CD4-positive, alpha-beta T cell (primary cell): ENCODE measurements at places on chromosomes 4 and X. TPM values are rescaled to one million over a fixed set of nuclear protein-coding genes. Genes with fewer than 3 reads are reported as not detected.

- H3K36me3 ChIP-seq, result no peaks in the 10 kb centered on the region
- H3K27me3 ChIP-seq, result no peaks in the 10 kb centered on the region
- DNase-seq, result no peak
- H3K4me3 ChIP-seq, result no peak overlapping the region
- no peak overlapping the region for H3K27ac ChIP-seq
These were observed 127.2 kb downstream of the CAMK2D start for GRCh38 chr4:113634081-113634969.

DNA sequence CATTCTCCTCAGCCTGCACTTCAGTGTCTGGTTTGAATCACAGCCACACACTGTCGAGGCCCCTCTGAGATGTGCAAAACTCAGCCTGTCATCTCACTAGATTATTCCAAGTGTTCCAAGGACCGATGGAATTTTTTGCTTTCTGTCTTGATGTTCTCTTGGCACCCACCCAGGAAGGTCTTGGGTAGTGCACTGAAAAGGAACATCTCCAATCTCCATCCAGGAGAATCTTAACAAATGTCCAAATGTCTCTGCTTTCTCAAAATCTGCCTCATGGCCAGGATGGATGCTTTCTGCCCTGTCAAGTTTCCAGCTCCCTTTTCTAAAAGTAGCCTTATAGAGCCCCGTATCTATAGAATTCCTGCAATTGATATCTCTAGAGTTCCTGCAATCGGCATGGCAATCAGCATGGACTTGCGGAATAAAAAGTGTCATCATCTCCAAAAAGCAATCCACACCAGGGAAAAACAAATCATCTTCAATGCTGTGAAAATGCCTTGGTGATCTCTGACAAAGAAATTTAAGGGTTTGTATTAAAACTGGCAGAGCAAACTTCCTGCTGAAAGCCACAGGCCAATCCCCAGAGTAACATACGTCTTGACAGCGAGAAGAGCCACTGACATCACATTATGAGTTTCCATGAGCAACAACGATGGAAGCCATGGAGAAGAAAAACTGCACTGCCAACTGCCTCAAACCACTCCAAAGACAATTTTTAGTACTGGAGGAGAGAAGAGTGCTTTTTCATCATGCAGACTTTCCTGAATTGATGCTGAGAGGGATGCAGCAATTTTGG lies 215.3 kb upstream of the FAM9B start:
- no peak overlapping the region for H3K27ac ChIP-seq
- no peak for DNase-seq
- no peaks in the 10 kb centered on the region for H3K36me3 ChIP-seq
- H3K27me3 ChIP-seq, result no peaks in the 10 kb centered on the region

- H3K4me3 ChIP-seq, result no peak overlapping the region
- no peak for DNase-seq
These were observed 54.2 kb downstream of the AFAP1 start for GRCh38 chr4:7885216-7886006.

GRCh38 chr4:148376151-148376550 lies 66.1 kb downstream of the NR3C2 start:
- peak overlapping the region; percentile 31 for H3K4me3 ChIP-seq
- H3K36me3 ChIP-seq, result no peaks in the 10 kb centered on the region
- peak overlapping the region; percentile 59 for H3K27ac ChIP-seq
- no peaks in the 10 kb centered on the region for H3K27me3 ChIP-seq

- H3K36me3 ChIP-seq, result peaks cover 44% of the 10 kb centered on the region
- H3K27ac ChIP-seq, result peak overlapping the region; percentile 99
- H3K4me3 ChIP-seq, result peak overlapping the region; percentile 97
- H3K27me3 ChIP-seq, result no peaks in the 10 kb centered on the region
- DNase-seq, result no peak
These were observed 2.3 kb downstream of the HNRNPD start for GRCh38 chr4:82371497-82371896.

DNA sequence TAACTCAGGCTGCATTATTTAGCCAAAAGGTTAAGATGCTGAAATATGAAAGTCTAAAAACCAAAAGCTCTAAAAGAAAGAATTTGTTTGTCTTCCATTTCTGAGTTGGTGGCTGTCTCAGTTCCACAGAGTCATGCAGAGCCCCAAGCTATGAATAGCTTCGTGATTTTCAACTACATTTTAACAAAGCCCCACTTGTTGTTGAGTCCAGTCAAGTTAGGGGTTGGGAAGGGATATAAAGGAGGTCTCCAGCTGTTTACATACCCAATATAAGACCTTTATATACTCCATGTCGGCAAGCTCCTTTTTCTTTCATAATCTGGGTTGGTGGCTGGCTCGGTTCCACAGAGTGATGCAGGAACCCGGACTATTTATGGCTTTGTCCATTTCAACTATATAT lies 924.6 kb upstream of the PRKX start:
- H3K4me3 ChIP-seq, result no peak overlapping the region
- no peak for DNase-seq
- H3K4me1 ChIP-seq, result no peaks in the 10 kb centered on the region
- H3K36me3 ChIP-seq, result no peaks in the 10 kb centered on the region
- no peak overlapping the region for H3K27ac ChIP-seq
- H3K27me3 ChIP-seq, result no peaks in the 10 kb centered on the region

- peaks cover 26% of the 10 kb centered on the region for H3K4me1 ChIP-seq
- peak overlapping the region; percentile 93 for H3K4me3 ChIP-seq
- H3K27ac ChIP-seq, result peak overlapping the region; percentile 88
- H3K36me3 ChIP-seq, result no peaks in the 10 kb centered on the region
- no peak for DNase-seq
- no peaks in the 10 kb centered on the region for H3K27me3 ChIP-seq
These were observed 531 bp upstream of the GPRIN3 start for GRCh38 chr4:89308161-89308500.

DNA sequence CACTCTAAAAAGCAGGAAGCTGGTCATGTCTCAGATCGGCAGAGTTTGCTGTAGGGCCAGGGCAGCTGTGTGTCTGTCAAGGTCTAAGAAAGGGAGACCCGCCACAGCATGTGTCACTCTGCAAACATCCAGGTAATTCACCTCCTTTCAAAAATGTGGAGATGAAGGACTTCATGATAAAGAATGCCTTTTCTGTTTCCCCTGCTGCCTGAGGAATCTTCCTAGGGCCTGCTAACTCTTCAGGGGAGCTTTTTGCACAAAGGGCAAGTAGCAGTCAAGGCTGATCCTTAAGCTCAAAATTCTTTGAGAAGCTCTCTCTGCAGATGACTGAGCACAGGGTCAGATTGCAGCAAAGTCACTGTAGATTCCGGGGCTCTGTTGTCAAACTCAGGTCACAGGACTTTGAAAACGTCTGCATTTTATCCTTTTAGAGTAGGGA lies 21.1 kb downstream of the RASL11B start:
- no peak overlapping the region for H3K4me3 ChIP-seq
- no peaks in the 10 kb centered on the region for H3K27me3 ChIP-seq
- DNase-seq, result no peak
- no peaks in the 10 kb centered on the region for H3K4me1 ChIP-seq
- H3K27ac ChIP-seq, result no peak overlapping the region
- no peaks in the 10 kb centered on the region for H3K36me3 ChIP-seq

- H3K36me3 ChIP-seq, result no peaks in the 10 kb centered on the region
- H3K4me3 ChIP-seq, result no peak overlapping the region
- no peak overlapping the region for H3K27ac ChIP-seq
- DNase-seq, result no peak
These were observed 316.4 kb downstream of the GBA3 start for GRCh38 chr4:23009093-23009492.

DNA sequence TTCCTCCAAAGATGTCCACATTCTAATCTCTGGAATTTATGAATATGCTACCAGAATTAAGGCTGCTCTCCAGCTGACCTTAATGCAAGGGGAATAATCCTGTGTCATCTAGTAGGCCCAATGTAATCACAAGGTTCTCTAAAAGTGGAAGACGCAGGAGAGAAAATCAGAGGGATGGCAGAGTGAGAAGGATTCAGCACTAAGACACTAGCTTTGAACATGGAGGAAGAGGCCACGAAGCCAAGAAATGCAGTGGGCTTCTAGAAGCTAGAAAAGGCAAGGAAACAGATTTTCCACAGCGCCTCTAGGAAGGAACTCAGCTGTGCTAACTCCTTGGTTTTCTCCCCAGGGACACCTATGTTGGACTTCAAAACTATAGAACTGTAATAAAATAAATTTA lies 240.7 kb upstream of the TRAM1L1 start:
- H3K27me3 ChIP-seq, result no peaks in the 10 kb centered on the region
- no peak overlapping the region for H3K4me3 ChIP-seq
- H3K36me3 ChIP-seq, result no peaks in the 10 kb centered on the region
- DNase-seq, result no peak
- no peak overlapping the region for H3K27ac ChIP-seq

DNA sequence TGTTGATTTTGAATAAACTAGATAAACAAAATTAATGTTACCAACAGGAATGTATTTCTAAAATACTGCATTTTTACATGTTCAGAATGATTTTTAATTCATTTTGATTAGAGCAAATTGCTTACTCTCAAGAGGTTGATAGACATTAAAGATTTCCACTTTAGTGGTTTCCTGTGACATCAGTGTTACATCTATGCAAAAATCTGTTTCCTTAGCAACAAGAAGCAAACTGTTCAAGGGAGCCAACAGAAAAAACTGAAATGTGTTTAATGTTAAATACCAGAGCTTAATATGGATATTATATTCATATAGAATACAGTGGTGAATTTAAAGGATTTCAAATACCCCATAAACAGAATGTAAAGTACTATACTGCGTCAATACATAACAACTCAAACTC lies 277.8 kb downstream of the GABRG1 start:
- H3K27me3 ChIP-seq, result no peaks in the 10 kb centered on the region
- no peaks in the 10 kb centered on the region for H3K4me1 ChIP-seq
- H3K36me3 ChIP-seq, result no peaks in the 10 kb centered on the region
- no peak overlapping the region for H3K27ac ChIP-seq
- no peak overlapping the region for H3K4me3 ChIP-seq

GRCh38 chr4:143404555-143404954 lies 67.9 kb downstream of the GAB1 start:
- no peaks in the 10 kb centered on the region for H3K4me1 ChIP-seq
- DNase-seq, result no peak
- H3K4me3 ChIP-seq, result no peak overlapping the region
- H3K27me3 ChIP-seq, result no peaks in the 10 kb centered on the region
- H3K36me3 ChIP-seq, result no peaks in the 10 kb centered on the region
- no peak overlapping the region for H3K27ac ChIP-seq

DNA sequence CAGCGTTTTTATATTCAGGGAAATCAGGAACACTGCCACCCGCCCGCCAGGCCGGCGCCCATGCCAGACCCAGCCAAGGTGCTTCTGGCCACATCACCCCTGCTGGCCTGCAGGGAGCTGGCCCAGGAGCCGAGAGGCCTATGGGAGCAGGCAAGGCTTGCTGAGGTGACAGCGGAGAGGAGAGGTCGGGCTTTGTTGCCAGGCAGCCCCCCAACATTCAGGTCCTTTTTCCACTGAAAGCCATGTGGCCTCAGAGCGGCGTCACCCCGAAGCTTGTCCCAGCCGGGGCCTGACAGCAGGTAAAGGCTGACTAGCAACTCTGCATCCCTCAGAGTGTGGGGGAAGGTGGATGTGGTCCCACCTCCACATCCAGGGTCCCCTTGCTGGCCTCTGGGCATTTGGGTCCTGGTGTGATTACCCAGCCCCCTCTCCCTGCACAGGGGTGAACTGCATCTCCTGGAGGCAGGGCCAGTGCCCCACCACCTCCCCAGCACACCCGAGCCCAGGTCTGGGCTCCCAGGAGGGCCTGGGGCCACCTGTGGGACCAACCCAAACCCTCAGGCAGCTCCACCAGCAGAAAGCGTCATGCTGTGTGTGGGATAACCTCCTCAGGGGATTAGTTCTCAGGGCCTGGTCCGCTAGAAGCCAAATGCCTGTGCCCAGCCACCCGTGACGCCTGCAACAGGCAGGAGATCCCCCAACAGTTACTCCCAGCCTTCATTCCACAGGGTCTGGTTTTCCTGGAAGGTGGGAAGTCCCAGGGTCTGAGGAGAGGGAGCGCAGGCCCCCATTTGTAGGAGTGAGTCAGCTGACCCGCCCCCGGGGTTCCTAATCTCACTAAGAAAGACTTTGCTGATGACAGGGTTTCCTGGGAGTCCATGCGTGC lies at the start of gene PDE6B:
PDE6B (plus strand) TSS at position 869 of the 886 bp plus-strand sequence. CDS start 54 bp downstream, outside the sequence.
- no peak within 1 kb of the TSS for H3K27ac ChIP-seq
- H3K27me3 ChIP-seq, result no peaks in the 10 kb centered on the region
- DNase-seq, result no peak
- H3K4me3 ChIP-seq, result no peak within 1 kb of the TSS

- no peaks in the 10 kb centered on the region for H3K27me3 ChIP-seq
- no peak overlapping the region for H3K27ac ChIP-seq
- H3K4me3 ChIP-seq, result no peak overlapping the region
- no peak for DNase-seq
- H3K4me1 ChIP-seq, result no peaks in the 10 kb centered on the region
These were observed 14.6 kb upstream of the IL13RA2 start for GRCh38 chrX:115031989-115032388.

DNA sequence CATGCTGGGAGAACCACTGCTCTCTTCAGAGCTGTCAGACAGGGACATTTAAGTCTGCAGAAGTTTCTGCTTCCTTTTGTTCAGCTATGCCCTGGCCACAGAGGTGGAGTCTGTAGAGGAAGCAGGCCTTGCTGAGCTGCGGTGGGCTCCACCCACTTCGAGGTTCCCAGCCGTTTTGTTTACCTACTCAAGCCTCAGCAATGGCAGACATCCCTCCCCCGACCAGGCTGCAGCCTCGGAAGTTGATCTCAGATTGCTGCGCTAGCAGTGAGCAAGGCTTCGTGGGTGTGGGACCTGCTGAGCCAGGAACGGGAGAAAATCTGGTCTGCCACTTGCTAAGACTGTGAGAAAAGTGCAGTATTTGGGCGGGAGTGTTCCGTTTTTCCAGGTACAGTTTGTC lies 118.9 kb downstream of the SLC10A6 start:
- no peak overlapping the region for H3K4me3 ChIP-seq
- H3K27me3 ChIP-seq, result no peaks in the 10 kb centered on the region
- no peak overlapping the region for H3K27ac ChIP-seq
- H3K4me1 ChIP-seq, result peaks cover 4% of the 10 kb centered on the region
- peak; percentile 50 for DNase-seq
- H3K36me3 ChIP-seq, result no peaks in the 10 kb centered on the region

GRCh38 chr4:94673961-94674360 lies 83.8 kb upstream of the BMPR1B start:
- H3K36me3 ChIP-seq, result no peaks in the 10 kb centered on the region
- no peak for DNase-seq
- H3K4me1 ChIP-seq, result no peaks in the 10 kb centered on the region
- no peak overlapping the region for H3K27ac ChIP-seq
- no peaks in the 10 kb centered on the region for H3K27me3 ChIP-seq

- H3K27me3 ChIP-seq, result no peaks in the 10 kb centered on the region
- H3K36me3 ChIP-seq, result peaks cover 82% of the 10 kb centered on the region
- no peak overlapping the region for H3K4me3 ChIP-seq
- H3K4me1 ChIP-seq, result no peaks in the 10 kb centered on the region
- no peak for DNase-seq
These were observed 12.6 kb downstream of the TAF1 start for GRCh38 chrX:71378732-71379131.

CNKSR2 gene
- total RNA-seq, result 14.8 TPM

AADAT gene
- not detected for total RNA-seq

TAF7L gene
- not detected for total RNA-seq

DCAF8L2 gene
- total RNA-seq, result not detected

NHSL2 gene
- 1.3 TPM for total RNA-seq

ZNF718 gene
- 7.4 TPM for total RNA-seq

BMP3 gene
- not detected for total RNA-seq

ADH1C gene
- not detected for total RNA-seq

FAM9A gene
- total RNA-seq, result not detected
